NCI-H774 (cell line): ENCODE measurements at places on chromosomes 5 and 9.

- DNase-seq: no peak
Observed at GRCh38 chr9:135296735-135297455, 182.7 kb upstream of the PPP1R26 start.

GRCh38 chr9:113715086-113715485 is 161.0 kb upstream of the ZNF618 start:
- DNase-seq: no peak

- no peak for DNase-seq
Observed at GRCh38 chr9:7258688-7259396, 501.1 kb downstream of the KDM4C start.

GRCh38 chr9:104743376-104743985 is 4.0 kb upstream of the NIPSNAP3A start:
- peak; percentile 41 for DNase-seq

DNA sequence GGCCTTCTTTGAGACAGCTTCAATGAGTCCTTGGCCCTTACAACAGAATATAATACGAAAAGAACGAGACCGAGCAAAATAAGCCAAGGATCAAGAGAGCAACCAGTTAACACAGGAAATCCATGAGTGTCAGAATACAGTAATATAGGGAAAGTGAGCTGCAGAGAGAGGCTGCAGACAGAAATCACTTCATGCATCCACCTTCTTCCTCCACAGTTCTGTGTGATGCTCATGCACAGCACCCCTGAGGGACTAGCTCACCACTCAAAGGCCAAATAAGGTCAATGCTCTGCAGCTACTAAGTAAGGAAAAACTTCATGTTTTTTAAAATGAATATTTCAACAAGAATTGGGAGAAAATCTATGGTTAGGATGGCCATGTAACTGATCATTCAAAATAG is 257.1 kb downstream of the MCTP1 start:
- no peak for DNase-seq

- no peak for DNase-seq
Observed at GRCh38 chr9:76818271-76818670, 54.0 kb downstream of the PCA3 start.

- peak; percentile 42 for DNase-seq
Observed at GRCh38 chr9:132409828-132410528, at the start of gene CFAP77. Gene CFAP77 (plus strand): TSS chr9:132410211. CDS start chr9:132410272, 61 bp downstream.

GRCh38 chr5:80165452-80165851 is 90.4 kb downstream of the SERINC5 start:
- DNase-seq: no peak

GRCh38 chr5:55593115-55593472 is 58.3 kb upstream of the PLPP1 start:
- DNase-seq: no peak

DNA sequence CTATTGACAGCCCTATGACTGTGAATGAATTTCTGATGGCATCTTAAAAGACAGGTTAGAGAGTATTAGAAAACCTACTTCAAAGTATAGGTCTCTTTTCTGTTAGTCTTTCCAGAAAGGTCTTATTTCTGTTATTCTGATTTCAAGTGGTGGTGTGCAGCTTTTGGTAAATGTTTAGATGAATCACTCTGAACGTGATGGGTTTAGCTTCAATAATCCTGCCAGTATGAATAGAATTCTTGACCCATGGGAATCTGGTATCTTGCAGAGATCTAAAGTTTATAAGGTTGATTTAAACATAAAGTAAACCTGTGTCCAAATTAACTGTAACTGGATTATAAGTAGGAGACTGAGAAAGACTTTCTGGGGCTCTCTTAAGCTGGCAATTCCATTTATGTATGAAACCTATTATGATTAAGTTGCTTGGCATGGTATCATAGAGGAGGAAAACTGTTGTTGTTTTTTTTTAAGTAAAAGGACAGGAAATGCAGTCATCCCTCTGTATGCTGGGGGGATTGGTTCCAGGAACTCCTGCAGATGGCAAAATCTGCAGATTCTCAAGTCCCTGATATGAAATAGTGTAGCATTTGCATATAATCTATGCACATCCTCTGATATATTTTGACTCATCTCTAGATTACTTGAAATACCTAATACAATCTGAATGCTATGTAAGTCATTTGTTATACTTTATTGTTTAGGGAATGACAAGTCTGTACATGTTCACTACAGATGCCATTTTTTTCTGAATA is 77.0 kb upstream of the ADAMTS19 start:
- DNase-seq: no peak

DNA sequence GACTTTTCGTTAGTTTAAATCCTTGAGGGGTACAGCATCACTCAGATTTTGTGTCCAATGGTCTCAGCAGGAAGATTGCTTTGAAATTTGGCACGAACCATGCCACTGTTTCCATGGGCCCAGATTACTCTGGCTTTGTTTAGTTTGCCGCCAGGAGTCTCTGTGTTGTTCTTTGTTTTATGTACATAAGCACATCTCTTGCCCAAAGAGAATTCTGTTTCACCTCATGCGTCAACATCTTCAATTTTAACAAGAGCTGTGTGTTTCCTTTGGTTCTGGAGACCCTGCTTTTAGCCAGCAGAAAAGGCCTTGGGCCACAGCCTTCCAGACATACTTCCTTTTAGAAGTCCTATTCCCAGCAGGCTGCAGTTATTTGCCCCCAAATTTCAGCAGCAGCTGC is 62.4 kb downstream of the TNPO1 start:
- peak; percentile 60 for DNase-seq

GRCh38 chr5:151270599-151270998 is 17.6 kb downstream of the GM2A start:
- DNase-seq: no peak

DNA sequence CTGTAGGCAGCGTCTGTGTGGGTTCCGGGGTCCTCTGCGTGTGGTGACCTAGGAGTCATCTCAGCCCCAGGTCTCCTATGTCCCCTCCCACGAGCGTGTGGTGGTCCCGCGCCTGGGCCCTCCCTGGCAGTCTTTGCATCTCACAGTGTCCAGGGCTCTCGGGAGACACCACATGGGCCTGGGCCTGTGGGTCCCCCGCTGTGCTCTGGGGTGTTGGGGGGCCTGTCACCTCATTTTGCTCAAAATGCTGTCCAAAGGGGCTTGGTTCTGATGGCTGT is 27.1 kb downstream of the CEP72 start:
- no peak for DNase-seq

- DNase-seq: no peak
Observed at GRCh38 chr9:128043467-128043868, 23.7 kb downstream of the NAIF1 start.

DNA sequence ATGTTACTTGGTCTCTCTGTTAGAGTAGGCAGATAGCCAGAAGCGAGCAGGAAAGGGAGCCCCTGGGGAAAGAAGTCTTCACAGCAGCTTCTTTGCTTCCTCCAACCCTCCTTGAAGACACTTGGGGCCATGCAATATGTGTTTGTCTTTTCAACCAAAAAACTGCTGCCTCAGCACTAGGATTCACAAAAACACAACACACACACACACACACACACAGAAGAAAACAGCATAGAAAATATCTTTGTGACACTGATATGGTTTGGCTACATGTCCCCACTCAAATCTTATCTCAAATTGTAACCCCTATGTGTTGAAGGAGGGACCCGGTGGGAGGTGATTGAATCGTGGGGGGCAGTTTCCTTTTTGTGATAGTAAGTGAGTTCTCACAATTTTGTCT is 133.3 kb downstream of the CDH12 start:
- no peak for DNase-seq

DNA sequence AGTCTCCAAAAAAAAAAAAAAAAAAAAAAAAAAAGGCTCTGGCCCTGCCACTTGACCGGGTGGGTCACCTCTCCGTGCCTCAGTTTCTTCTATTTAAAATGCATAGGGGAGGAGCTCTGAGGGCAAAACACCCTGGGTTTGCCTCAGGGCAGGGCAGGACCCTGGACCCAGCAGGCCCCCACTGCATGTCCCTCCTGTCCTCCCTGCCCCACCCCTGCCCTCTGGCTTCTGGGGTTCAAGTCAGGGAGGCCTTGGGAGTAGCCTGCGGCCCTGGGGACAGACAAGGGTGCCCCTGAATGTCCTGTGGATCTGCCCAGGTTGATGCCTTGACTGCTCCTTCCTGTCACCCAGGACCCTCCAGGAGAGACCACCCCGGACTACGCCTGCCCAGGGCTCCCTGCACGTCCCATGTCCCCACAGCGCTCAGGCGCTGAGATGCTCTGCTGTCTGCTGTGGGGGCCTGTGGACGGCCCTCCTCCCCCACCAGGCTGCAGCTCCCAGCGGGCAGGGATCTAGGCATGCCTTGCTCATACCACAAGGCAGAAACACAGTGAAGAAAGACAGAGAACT is 35.4 kb downstream of the ADAMTS2 start:
- DNase-seq: no peak

- no peak for DNase-seq
Observed at GRCh38 chr5:170405817-170406216, 16.6 kb upstream of the KCNMB1 start.

GRCh38 chr9:24620741-24621140 is 75.0 kb upstream of the IZUMO3 start:
- DNase-seq: no peak

DNA sequence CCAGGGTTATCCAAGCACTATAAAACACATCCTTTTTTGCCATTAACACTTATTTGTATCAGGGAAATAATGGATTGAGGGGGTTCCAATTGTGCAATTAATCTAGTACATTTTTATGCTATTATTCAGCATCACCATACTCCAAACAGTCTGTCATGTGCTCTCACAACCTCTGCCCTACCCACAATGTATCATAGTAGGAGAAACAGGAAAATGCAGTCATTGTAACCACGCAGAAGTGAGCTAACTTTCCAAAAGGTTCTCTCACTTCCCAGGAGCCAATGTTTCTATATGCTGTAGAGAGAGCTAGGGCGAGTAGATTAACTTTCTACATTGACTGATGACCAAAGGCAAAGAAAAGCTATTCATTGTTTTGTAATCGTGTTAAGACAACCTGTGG is 29.8 kb downstream of the DAB2 start:
- no peak for DNase-seq

DNA sequence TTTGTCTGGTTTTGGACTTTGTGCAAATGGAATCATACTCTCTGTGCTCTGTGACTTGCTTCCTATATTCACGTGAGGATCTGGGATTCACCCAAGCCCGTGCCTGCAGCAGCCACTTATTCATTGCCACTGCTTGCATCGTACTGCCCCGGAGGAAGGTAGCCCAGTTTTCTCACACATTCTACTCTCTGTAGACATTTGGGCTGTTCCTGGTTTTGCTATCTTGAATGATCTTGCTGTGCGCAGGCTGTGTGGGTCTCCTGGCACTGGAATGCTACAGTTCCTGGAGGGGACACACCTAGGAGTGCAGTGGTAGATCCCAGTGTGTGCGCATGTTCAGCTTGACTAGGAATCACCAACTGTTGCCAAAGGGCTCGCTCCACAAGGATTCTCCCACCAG is 99.2 kb upstream of the BOD1 start:
- DNase-seq: no peak

DNA sequence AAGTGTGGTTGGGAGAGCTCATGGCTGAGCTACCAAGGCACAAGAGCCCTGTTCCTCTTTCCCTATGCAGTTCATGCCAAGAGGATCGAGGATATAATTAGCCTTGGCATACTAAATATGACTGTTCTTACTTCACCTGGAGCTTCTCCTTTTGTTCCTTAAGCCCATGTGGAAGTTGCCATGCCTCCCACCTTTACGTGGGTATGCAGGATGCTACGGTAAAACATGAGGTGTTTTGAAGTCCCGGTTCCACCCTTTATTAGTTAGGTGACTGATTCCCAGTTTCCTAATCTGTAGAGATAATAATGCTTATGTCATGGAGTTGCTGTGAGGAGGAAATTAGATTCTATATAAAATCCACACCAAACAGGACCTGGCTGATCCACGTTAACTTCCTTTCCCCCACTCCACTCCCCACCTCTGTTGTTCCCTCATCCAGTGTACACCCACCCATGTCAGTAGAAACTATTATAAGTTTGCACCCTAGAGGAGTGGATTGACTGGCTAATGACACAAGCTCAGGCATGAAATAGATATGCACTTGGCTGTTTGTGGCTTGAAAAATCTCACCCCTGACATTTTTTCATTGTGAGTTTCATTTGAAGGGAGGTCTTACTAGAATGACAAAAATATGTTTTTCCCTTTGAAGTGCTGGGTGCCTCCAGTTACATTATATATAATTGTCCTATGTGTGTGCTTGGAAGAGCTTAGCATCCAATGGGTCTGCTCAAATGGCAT is 36.8 kb upstream of the SHOC1 start:
- DNase-seq: no peak

DNA sequence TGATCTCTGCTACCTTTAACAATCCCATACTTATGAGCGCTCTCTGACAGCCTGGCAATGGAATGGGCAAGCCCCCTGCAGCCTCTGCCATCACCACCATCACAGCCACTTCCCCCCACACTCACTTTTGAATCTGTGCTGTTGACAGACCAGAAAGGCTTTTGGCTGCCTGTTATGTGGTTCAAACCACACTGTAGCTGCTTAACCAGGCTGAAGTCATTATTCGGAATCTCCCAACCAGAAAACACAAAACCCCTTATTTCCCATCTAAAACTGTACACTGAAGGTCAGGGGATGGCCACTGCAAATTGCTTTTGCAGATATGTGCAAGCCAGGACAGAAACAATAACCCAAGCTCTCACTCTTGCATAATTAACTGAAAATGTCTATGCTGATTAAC is 35.8 kb downstream of the PTCH1 start:
- no peak for DNase-seq

GRCh38 chr9:93891549-93892310 is 63.4 kb downstream of the BARX1 start:
- DNase-seq: no peak

DNA sequence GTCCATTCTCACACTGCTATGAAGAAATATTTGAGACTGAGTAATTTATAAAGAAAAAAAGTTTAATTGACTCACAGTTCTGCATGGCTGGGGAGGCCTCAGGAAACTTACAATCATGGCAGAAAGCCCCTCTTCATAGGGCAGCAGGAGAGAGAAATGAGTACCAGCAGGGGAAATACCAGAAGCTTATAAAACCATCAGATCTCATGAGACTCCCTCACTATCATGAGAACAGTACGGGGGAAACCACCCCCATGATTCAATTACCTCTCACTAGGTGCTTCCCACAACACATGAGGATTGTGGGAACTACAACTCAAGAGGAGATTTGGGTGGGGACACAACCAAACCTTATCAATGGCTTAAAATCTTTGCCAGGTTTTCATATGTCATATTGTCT is 20.3 kb upstream of the TENT4A start:
- DNase-seq: no peak

DNA sequence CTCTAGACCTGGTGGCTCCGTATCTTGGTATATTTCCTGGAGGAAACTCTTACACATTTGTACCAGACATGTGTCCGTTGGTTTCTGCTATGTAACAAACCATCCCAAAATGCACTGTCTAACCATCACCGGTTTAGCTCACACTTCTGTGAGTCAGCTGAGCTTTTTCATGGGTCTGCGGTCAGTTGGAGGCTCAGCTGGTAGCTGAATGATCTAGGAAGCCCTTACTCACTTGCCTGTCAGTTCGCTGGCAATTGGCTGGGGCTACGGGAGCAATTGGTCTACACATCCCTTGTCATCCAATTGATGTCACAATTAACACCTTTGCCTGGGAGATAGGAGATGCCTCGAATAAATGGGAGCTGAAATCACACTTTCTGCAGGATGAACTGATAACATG is 11.6 kb upstream of the WHRN start:
- no peak for DNase-seq

GRCh38 chr9:105121861-105122430 is 122.5 kb upstream of the SLC44A1 start:
- DNase-seq: no peak

- DNase-seq: no peak
Observed at GRCh38 chr9:76882686-76883085, 23.2 kb downstream of the PRUNE2 start.

GRCh38 chr5:93209476-93209875 is 371.5 kb downstream of the NR2F1-AS1 start:
- DNase-seq: no peak

GRCh38 chr9:100555471-100555870 is 22.4 kb upstream of the CAVIN4 start:
- DNase-seq: no peak
